Kidney (tissue), 22 donors: ENCODE measurements at places on chromosomes 1 and 21.
A peak's percentile ranks its signal among the peaks of the same experiment; 100 is the strongest.

GRCh38 chr1:236830560-236830959, 35.5 kb downstream of the MTR start:
- DNase-seq, result no peak

- DNase-seq, result no peak
Observed at GRCh38 chr1:21270086-21270689, 20.1 kb downstream of the ECE1 start.

GRCh38 chr1:3649342-3650247, at the start of gene WRAP73:
WRAP73 (minus strand) TSS chr1:3650103; CDS start chr1:3649999, 104 bp downstream.
- DNase-seq, result peak; percentile 95

GRCh38 chr21:45256912-45257672, 30.6 kb downstream of the POFUT2 start:
- DNase-seq, result no peak

GRCh38 chr1:229199261-229200243, 71.4 kb upstream of the RAB4A start:
- DNase-seq, result peak; percentile 69

GRCh38 chr1:203636291-203636690, 9.7 kb downstream of the ATP2B4 start:
- DNase-seq, result peak; percentile 34

DNA sequence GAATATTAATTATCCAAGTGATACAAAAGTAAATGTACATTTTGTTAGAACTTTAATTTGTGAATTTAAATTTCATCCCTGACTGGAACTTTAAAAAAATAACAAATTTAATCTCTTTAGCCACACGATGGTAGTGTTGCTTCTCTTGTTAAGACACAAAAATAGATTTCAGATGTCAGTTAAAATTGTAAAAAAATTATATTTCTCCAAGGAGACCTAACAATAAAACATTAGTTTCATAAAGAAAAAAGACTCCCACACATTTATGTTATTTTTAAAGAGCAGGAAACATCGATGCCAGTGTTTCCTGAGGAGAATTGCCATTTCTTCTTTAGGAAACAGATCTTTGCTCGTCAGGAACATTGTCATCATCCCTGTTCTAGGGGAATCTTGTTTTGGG, 74.0 kb upstream of the DEPDC1 start:
- DNase-seq, result peak; percentile 6

DNA sequence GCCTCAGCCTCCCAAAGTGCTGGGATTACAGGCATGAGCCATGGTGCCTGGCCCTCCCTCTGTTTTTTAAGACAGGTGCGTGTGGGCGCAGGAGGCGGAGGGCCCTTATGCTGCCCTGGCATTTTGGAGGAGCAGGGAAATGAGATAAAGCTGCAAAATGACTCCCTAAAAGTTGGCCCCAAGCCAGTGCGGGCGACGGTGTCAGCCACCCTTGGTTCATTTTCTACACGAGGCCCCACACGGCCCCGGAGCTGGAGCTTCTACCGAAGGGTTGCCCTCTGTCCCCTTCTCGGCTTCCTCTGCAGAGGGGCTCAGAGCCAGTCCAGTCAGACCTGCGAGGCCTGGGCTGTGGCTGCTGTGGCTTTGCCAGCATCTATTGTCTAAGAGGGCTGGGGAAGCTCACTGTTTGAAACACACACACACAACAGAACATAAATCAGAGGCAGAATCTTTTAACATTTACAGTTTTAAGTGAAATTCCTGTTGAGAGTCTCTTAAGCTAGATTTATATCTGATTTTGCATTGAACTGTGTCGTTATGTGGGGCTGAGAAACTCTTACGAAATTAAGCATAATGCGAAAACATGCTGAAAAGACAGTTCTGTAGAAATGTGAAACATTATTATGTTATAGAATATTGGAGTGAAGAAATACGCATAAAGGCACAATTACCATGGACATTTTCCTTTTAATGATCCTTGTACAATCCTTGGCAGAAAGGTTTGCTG, 255.9 kb downstream of the CAMTA1 start:
- DNase-seq, result no peak

DNA sequence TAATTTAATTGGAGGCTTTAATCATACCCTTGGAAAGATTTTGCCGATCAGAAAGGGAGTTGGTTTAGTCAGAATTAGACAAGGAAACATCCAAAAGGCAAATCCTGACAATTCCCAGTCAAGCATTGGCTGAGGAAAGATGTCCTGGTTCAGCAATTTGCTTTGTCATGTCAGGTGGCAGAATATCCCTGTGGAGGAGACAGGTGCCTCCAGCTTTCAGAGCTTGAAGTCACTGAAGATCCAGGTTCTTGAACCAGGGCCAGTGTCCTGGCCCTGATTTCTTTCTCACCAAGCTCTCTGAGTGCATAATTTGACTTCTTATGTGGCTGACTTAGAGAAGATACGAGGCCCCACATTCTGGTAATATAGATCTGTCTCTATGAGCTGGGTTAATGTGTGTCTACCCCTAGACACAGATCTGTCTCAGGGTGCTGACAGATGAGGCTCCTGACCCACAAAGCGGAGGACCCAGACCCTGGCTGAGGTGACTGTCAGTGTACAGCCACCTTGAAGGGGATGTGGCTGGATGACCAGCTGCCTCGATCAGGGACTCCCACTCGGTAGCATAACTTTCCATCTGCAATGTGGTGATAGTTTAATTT, 118.9 kb downstream of the HHAT start:
- DNase-seq, result no peak

DNA sequence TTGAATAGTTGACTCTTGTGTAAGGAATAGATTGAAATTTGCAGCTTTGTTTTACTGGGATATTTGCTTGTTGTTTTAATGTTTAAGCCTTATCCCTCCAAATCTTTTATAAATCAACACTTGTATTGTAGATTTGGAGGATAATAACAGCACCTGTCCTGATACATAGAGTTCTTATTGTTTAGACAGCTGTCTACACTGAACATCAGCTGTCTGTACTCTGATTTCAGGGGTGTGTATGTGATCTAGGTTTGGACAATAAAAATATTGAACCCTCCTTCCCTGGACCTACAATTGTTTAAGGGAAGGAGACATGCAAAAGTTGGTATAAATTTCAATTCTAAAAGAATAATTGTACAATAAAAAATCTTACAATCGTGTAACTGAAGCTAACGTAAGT, 48.3 kb upstream of the DPH5 start:
- no peak for DNase-seq

DNA sequence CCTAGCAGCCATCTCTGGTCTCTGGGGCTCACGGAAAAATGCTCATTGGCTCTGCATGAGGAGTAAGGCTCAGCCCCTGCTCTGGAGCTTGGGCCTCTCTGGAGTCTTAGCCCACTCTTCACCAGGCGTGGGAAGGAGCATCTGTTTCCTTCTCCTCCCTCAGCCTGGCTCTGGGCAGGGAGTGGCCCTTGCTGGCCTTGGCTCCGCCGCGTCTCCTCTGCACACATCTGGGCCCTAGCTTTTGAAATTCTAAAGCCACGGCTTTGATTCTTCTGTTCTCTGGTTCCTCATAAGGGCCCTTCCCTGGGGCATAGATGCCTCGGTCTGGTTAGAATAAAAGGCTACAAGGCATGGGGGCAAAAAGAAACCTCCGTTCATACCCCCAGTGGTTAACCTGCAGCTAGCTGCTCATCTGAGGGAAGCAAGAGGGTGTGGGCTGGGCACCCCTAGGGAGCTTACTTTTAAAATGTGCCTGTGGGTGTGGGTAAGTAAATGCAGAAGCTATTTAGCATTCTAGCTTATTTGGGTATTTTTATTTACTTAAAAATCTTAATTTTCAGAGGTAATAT, 145.6 kb downstream of the CAMTA1 start:
- DNase-seq, result no peak

- DNase-seq, result no peak
Observed at GRCh38 chr21:32613436-32614043, 1.4 kb upstream of the CFAP298 start.

GRCh38 chr1:20138346-20138745, 777 bp upstream of the PLA2G2F start:
- DNase-seq, result no peak

DNA sequence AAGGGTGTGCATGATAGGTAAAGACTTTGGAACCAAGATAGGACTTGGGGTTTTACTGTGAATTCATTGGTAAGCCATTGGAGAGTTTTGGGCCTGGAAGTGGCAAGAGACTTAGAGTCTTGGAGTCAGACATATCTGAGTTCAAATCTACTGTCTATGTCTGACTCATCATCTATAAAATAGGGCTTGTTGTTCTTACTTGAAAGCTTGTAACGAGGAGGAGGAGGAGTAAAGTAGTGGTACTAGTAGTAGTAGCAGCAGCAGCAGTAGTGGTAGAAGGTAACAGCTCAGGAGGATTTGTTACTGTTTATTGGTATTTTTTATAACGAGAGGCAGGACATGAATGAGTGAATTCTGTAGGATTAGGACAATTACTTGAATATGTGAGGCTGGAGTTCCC, 62.7 kb downstream of the CACHD1 start:
- DNase-seq, result no peak

DNA sequence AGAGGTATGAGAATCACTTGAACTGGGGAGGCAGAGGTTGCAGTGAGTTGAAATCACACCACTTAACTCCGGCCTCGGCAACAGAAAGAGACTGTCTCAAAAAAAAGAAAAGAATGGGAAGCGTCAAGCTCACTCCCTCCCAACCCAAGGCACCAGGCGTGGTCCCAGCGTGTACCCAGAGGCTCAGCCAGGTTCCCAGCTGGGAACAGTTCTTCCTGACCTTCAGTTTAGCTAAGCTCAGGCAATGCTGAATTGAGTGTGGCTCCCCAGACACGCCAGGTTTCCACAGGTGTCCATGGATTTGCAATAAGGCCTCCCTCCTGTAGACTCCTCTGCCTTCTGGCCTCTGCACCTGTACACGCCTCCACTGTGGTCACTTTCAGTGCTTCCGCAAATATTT, 140.7 kb upstream of the TMEM51 start:
- no peak for DNase-seq

DNA sequence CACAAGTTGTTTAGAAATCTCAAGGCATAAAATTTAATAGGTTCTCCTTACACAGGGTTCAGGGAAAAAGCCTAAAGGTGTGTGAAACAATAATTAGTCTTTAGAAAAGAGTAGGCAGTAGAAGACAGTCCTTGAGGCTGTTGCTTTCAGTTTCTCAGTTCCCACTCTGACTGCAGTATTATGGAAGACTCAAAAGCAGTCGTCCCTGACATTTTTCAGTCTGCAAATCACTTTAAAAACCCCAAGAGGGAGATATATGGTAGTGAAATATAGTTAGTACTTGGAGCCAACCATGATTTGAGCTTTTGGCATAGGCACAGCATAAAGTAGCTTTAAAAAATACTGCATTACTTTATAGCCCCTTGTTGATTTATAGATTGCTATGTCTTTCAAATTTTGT, 299.7 kb downstream of the OLFM3 start:
- DNase-seq, result no peak

- no peak for DNase-seq
Observed at GRCh38 chr1:41566274-41566885, 81.9 kb upstream of the EDN2 start.

DNA sequence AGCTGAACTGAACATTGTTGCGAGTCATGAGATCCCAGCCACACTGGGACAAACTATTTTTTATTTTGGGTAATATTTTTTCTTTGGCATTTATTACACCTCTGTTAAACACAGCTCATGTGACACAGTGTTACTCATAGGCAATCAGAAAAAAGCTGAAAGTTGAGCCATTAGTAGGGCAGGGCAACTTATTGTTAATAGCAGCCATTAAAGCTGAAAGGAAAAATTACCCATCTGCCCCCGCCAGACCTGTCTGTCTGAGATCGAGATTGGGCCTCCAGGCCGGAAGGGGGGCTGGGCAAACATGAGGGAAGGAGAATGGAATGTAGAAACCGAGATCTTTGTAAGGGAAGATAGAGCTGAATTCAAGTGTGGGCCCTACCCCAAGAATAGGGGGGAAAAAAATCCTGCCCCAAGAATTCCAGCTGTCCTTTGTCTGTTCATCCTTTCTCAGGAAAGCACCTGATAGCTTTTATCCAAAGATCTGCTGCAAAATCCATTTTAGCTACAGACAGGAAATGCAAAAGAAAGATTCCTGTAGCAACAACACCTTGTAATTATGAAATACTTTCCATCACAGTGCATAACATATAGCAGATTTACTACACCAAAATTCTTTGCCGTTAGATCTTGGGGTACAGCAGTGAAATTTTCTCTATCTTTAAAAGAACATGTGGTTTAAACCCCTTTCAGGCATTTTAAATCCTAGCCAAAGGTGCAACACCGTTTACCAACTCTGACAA, 212.8 kb downstream of the PBX1 start:
- peak; percentile 68 for DNase-seq

GRCh38 chr1:18902523-18903290, at the start of gene ALDH4A1:
ALDH4A1 (minus strand) TSS chr1:18902555; CDS start chr1:18902523, 32 bp downstream.
- DNase-seq, result peak; percentile 99

GRCh38 chr1:58887059-58887458, 103.2 kb upstream of the JUN start:
- DNase-seq, result no peak

GRCh38 chr1:184701816-184702215, 52.8 kb downstream of the EDEM3 start:
- no peak for DNase-seq

GRCh38 chr1:28343405-28343804, 14.6 kb downstream of the MED18 start:
- DNase-seq, result no peak

DNA sequence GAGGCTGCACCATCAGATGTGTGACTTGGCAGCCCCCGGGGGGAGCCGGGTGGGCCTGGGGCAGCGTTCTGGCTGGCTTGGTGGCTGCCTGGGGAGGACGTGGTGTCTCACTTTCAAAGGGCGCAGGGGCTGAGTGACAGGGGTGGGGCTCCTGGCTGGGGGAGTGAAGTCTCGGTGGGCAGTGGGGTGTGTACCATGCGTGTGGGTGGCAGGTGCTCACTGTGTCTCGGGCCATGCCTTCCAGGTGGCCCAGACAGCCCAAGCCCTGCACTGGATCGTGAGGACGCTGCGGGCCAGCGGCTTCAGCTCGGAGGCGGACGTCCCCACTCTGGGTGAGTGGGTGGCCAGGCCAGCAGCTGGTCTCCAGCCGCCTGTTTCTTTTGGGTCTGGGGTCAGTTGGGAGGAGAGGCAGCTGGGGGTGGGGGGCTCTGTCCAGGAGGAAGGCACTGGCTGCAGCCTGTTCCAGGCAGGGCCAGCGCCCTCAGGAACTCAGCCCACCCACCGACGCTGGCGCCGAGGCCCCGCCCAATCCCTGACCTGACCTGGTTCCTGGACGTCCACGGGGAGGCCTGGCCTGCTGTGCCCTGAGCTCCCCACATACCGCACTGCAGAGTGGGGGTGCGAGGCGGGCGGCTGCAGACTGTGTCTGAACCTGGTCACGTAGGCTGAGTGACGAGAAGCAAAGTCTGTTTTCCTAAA, 30.6 kb upstream of the LRRC3 start:
- DNase-seq, result peak; percentile 70

DNA sequence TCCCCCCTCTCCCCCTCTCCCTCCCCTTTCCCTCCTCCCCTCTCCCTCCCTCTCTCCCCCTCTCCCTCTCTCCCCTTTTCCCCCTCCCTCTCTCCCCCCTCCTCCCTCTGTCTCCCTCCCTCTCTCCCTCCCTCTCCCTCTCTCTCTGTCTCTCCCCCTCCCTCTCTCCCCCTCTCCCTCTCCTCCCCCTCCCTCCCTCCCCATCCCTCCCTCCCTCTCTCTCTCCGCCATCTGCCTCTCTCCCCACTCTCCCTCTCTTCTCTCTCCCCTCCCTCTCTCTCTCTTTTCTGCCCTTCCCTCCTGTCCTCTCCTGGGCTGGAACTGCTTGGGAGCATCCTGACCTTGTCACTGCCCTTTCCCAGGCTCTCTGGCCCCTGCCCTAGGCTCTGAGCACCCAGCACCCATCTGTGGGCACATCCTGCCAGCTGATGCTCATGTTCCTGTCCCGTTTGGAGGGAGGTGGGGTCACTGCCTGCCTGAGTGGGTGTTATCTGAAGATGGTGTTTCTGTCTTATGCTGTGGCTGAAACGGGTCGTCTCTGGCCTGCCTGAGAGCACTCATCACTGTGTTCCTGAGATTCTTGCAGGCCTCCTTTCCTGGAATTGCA, 10.8 kb downstream of the FTCD start:
- no peak for DNase-seq
